ENCODE measurements at places on chromosomes 3 and 15.

- no peak for DNase-seq
These were observed 640 bp downstream of the POPDC2 start for GRCh38 chr3:119659606-119660291.

- no peak for DNase-seq
These were observed 901.4 kb downstream of the MCTP2 start for GRCh38 chr15:95132774-95133173.

- no peak for DNase-seq
These were observed 201.0 kb upstream of the WNT5A start for GRCh38 chr3:55688154-55688553.

- no peak for DNase-seq
These were observed 66.6 kb downstream of the SYNPR start for GRCh38 chr3:63344661-63345060.

- DNase-seq = no peak
These were observed 95.0 kb downstream of the ANP32A start for GRCh38 chr15:68725736-68726135.

DNA sequence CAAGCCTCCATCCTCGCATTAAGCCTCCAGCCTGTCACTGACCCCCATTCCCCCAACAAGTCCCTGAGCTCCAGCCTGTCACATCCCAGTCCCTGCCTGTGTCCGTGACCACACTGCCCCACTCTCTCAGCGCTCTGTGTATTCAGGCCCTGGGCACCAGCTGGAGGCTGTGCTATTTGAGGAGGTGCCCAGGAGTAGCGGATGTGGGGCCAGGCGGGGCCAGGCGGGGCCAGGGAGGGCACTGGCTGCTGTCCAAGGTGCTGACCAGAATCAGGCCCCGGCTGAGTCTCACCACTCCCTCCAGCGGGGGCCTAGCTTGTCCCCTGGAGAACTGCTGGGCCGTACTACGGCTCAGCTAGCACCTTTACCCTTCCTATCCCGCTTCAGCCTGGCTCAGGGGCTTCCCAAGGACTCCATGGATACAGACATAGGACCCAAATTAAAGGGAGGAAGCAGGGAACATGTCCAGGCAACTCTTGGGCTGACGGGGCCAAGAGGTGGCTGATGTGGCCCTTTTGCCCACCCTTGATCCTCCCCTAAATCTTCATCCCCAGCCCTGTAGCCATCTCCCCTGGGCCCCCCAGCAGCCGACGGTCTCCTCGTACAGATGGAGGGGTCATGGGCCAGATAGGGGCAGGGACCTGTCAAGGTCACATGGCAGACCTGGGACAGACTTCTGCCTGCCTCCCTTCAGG lies 1.1 kb downstream of the HHATL start:
- no peak for DNase-seq

DNA sequence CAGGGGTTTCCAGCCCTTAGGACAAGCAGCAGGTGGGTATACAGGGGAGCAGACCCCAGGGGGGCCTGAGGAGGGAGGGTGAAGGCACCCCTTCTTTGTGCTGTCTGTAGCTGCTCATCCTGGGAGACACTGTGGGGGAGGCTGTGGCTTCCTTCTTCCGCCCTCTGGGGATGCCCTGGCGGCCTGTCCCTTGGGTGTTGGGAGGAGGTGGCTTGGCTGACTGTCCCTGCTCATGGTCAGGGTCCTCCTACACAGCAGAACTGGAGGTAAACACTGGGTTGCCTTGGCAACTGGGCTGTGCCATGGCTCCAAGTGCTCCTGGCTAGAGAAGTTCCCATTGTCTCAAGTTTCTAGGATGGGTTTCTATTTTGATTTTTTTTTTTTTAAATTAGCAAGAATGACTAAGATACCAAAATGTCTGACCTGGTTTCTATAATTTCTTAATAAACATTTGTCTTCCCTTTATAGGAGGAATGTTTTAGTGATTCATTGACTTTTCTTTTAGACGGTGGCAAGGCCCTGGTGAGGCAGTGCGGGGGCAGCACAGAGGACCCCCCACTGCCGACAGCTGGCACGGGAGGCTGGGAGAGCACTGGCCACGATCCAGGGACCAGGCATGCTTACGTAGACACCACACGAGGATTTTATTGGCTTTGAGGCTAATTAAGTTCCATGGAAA lies 12.4 kb downstream of the KLF13 start:
- no peak for DNase-seq

DNA sequence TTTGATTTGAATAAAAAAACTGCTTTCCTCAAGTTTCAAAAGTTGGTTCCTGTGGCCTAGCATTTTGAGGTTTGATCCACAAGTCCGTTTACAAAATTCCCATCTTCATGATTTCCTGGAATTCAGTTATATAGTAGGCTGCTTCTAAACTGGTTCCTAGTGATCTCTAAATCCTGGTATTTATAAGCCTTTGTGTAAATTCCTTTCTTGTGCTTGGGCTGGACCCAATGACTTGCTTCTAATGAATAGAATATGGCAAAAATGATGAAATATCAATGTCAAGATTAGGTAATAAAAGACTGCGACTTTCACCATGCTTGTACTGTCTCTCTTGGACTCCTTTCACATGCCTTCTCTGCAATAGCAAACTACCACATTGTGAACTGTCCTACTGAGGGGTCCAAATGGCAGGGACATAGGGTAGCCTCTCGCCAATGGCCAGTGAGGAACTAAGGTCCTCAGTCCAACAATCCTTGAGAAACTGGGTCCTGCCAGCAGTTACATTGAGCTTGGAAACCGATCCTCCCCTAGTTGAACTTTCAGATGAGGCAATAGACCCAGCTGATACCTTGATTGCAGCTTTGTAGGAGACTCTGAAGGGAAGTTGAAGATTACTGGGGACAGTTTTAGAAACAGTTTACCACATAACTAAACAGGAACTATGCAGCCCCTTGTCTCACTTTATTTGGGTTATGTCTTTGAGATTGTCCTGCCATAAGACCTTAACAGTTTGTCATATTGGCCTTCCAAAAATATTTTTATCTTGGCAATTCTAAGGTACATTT lies 303.9 kb upstream of the TBC1D5 start:
- DNase-seq = no peak

- no peak for DNase-seq
These were observed 163.8 kb downstream of the ZIC1 start for GRCh38 chr3:147572970-147573340.

- DNase-seq = no peak
These were observed 6.0 kb upstream of the SLC6A1 start for GRCh38 chr3:10986592-10986991.

GRCh38 chr3:23991683-23992628 lies 46.9 kb downstream of the NR1D2 start:
- no peak for DNase-seq

GRCh38 chr3:49132437-49133225 lies at the start of gene LAMB2:
LAMB2 (minus strand) TSS chr3:49133050; CDS start chr3:49132867, 183 bp downstream.
- peak; percentile 63 for DNase-seq

GRCh38 chr15:83578691-83579090 lies 75.2 kb upstream of the ADAMTSL3 start:
- no peak for DNase-seq

DNA sequence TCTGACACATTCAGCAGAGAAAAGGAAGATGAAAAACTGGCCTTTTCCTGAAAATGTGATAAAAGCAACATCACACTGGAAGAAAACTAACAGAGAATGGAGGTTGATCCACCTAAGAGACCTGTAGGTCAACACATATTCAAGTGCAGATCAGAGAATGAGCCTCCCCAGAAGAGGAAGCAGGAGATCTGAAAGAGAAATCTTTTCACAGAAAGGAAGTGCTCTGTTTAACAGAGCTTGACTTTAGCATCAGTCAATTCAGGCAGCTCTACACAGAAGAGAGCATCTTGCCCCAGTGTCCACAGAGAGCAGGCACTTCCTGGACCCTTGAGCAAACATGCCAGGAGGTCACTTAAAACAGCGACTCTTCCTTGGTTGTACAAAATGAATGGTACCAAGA lies 655.4 kb upstream of the GBE1 start:
- no peak for DNase-seq

GRCh38 chr3:45579251-45579650 lies 15.3 kb upstream of the LIMD1 start:
- DNase-seq = no peak

- DNase-seq = no peak
These were observed 20.9 kb downstream of the SLC6A6 start for GRCh38 chr3:14423197-14423743.

DNA sequence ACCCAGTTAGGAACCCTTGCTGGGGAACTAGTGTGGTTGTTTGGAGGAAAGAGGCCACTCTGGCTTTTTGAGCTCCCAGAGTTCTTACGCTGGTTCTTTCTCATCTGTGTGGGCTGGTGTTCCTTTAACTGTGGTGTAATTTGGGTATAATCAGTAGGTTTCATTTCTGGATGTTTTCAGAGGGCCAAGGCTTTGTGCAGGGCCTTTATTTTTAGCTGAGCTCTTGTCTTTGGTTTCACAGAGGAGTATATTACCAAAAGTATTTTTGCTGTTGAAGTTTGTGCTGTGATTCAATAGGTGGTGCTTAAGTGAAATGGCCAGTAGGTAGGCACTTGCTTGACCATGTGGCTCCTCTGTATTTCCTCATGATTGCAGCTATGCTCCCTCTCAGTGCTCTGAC lies 357.9 kb downstream of the KCNH8 start:
- no peak for DNase-seq

DNA sequence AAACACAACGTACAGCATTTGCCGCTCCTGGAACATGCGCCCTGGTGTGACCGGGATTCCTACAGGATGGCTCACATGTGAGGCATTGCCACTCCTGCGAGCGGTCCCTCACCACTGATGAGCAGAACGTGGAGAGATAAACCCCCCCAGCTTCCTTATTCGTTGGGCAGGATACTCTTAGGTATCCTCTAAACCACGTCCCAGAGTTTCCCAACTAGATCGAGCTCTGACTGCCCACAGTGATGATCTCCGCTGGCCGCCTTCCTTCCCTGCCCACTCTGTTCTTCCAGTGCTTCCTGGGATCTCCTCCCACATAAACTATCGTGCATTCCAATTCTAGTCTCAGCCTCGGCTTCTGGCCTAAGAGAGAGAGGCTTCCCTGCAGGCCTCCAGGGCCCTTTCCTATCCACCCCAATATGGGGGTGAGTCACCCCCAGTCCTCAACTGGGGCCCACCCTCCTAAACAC lies 91.8 kb downstream of the TOP2B start:
- DNase-seq = no peak

DNA sequence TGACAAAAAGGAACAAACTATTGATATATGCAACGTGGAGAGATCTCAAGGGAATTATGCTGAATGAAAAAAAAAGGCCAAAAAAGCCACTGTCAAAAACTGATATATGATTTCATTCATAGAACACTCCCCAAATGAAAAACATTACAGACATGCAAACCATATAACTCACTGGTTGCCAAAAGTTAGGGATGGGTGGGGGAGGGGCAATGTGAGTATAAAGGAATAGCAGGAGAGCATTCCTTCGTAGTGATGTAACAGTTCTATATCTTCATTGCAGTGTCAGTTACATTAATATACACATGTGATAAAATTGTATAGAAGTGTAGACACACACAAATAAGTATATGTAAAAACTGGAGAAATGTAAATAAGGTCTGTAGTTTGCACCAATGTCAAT lies 12.2 kb downstream of the GBE1 start:
- no peak for DNase-seq

GRCh38 chr15:82680200-82681102 lies 29.2 kb downstream of the AP3B2 start:
- DNase-seq = peak; percentile 48

GRCh38 chr3:46399557-46399956 lies 7.3 kb downstream of the CCR5AS start:
- no peak for DNase-seq

DNA sequence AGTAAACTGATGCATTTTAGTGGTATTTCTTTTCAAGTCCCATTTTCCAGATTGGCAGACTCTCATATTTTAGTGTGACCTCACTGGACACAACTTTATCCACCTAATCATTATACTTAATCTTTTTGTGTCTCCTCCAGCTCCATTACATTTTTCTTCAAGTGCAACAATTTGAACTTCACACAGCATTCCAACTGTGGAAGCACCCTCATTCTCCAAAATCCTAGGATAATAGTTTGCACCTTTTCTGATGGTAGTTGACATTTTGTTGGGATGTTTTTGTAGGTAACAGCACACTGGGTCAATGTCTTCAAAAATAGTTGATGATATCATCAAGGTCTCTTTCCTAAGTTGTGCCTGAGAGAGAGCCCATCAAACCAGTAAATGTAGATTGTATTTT lies 123.1 kb downstream of the RYR3 start:
- DNase-seq = no peak

- peak; percentile 67 for DNase-seq
These were observed 46.8 kb downstream of the ST6GAL1 start for GRCh38 chr3:186976837-186977750.

DNA sequence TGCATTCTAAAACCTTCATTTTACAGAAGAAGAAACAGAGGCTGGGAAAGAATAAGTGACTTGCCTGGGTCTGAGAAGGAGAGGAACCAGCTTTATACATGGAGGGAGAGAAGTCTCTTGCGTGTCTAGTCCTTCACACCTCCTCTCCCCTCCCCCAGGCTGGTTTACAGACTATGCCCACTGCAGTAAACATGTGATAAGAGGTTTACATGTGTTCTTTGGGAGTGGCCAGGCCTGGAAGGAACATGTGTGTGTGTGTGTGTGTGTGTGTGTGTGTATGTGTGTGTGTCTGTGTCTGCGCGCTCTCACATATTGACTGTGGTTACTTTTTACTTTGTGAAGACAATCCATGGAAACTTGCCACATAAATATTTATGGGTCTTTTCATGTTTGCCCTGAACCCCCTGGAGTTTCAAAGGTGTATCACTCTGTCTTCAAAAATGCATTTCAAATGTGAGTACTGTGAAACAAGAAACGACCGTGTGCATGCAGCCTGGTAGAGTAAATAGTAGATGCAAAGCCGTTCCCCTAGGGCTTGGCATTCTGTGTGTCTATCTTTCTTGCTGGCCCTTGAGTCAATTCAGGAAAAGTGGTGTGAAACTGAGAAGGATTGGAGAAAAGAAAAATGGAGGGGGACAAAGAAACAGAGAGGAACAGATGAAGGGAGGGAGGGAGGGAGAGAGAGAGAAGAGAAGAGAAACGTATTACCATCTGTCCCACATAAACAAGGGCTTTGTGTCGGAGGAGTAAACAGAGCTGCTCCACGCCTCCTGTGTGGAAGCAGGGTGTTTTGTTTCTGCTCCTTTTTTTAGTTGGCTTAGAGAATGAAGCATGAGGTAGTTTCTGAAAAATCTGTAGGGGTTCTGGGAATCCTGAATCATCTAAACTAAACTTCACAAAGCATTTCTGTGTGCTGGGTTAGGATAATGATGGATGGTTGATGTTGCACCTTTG lies 51.7 kb downstream of the CLDN11 start:
- no peak for DNase-seq

- no peak for DNase-seq
These were observed 12.6 kb downstream of the KAT2B start for GRCh38 chr3:20052851-20053250.

GRCh38 chr3:61981060-61981459 lies 392.3 kb downstream of the FEZF2 start:
- DNase-seq = no peak

All from left renal cortex interstitium (tissue), 4 donors.